ENCODE measurements at places on chromosomes 2 and 18.
A peak's percentile ranks its signal among the peaks of the same experiment; 100 is the strongest.

DNA sequence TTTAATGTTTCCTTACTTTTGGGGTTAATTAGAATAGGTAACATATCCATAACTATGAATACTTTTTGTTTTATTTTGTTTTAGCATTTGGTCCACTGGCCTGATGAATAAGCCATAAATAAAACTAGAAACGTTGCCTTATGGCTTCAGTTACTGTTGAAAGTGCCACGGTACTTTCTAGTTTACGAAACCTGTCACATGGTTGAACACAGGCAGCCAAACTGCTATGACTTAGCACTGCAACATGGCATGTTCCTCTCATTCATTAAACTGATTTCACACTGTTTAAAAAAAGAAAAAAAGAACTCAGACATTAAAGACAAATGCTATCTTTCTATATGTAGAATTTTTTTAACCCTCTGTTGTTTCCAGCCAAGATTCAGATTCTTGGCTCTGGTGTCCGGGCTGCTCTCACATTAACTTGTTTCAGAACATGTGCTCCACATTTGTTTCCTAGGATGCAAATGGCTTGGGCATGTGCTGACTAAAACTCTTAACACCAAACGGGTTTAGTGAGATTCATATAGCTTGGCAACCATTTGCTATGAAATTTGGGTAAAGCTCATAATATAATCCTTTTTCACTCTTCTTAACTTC is 323.9 kb upstream of the RND3 start:
- DNase-seq, result peak; percentile 43

- DNase-seq, result peak; percentile 75
Observed at GRCh38 chr18:23982155-23983079, 32.1 kb upstream of the TTC39C start.

DNA sequence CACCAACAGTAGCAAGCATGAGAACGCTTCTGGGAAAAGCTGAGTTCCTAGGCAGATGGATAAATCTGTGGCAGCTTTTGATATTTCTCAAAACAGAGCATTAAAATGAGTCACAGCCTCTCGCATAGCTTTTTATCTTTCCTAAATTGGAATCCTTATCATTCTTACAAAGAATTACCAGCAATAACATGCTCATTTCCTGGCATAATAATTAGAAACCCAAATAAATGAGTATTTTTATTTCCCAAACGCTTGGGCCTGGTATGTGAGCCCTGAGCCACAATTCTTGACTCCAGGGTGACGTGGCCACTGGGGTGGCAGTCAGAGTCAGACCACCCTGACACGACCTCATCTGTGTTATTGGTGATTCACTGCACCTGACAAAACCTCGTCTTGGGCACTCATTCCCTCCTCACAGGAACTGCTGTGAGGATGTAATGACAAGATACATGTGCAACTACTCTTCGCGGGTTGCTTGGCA is 210.7 kb downstream of the ARL4C start:
- DNase-seq, result no peak

DNA sequence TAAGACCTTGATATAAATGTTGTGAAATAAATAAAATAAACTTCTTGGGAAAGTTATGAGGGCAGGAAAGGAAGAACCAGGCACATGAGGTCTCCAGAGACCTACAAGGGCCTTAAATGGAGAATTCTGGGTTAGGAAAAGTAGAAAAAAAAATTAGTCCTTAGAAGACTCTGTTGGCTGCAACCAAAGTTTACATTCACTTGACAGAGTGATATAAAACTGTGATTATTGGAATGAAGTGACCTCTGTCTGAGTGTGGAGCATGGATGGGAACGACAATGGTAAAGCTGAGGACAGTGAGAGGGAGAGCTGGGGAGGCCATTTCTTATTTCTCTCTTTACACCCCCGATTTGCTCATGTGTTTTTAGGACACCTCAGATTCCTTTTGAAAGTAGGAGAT is 29.0 kb upstream of the CAVIN2 start:
- no peak for DNase-seq

- no peak for DNase-seq
Observed at GRCh38 chr2:57990118-57990725, 56.4 kb upstream of the VRK2 start.

- DNase-seq, result no peak
Observed at GRCh38 chr2:53949457-53949856, 21.3 kb downstream of the PSME4 start.

DNA sequence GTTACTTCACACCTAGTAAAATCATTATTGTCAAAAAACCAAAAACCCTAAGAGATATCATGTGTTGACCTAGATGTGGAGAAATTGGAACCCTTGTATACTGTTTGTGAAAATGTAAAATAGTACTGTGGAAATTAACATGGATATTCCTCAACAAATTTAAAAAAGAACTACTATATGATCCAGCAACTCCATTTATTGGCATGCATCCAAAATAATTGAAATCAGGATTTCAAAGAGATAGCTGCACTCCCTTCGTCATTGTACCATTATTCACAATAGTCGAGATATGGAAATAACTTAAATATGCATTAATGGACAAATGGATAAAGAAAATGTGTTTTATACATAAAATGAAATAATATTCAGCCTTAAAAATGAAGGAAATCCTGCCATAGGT is 105.3 kb upstream of the ZC3H15 start:
- DNase-seq, result no peak

- DNase-seq, result no peak
Observed at GRCh38 chr2:156379071-156379470, 46.5 kb upstream of the NR4A2 start.

- no peak for DNase-seq
Observed at GRCh38 chr2:21270708-21271122, 146.9 kb downstream of the TDRD15 start.

DNA sequence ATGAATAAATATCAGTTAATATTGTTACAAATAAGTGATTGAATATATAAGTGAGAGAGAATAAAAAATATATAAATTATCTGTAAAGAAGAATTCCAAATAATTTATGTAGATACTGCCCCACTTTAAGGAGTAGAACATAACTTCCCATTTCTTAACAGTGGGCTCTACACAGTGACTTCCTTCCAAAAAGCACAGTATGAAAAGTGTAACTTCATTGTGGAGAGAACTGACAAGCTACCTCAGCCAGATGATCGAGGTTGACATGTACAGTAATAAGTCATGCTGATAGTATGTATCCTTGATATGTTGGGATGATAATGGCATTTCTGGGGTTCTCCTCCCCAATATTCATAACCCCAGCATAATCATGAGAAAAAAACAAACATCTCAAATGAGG is 191.9 kb upstream of the FN1 start:
- DNase-seq, result no peak
